ENCODE measurements at places on chromosomes 6 and 20.

- peak; percentile 85 for DNase-seq
Observed at GRCh38 chr6:82419859-82420258, 56.2 kb downstream of the TPBG start.

- DNase-seq = no peak
Observed at GRCh38 chr6:24252280-24252679, 105.6 kb downstream of the DCDC2 start.

DNA sequence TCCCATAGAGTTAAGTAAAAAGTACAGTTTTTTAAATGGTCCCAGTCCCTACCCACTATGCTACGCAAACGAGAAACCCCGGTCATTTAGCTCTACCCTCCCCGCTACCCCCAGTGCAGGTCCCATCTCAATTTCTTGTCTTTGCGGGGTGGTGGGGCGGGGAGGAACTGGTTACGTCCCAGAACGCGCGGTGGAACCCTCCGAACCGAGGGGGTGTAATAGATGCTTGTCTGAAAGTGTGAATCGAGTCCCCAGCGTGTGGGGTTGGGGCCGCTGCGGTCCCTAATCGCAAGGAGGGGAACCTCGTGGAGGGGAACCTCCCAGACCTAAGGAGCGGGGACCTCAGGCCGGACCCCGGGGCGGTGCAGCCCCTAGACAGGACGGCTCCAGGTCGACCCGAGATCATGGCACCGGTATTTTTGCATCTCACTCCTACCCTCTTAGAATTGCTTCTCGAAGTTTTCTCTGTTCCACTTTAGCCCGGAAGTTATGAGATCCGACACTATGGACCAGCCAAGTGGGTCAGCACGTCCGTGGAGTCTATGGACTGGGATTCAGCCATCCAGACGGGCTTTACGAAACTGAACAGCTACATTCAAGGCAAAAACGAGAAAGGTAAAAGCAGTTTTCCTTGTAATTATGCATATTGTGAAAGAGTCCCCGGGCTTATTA, 779 bp downstream of the HEBP2 start:
- DNase-seq = no peak

DNA sequence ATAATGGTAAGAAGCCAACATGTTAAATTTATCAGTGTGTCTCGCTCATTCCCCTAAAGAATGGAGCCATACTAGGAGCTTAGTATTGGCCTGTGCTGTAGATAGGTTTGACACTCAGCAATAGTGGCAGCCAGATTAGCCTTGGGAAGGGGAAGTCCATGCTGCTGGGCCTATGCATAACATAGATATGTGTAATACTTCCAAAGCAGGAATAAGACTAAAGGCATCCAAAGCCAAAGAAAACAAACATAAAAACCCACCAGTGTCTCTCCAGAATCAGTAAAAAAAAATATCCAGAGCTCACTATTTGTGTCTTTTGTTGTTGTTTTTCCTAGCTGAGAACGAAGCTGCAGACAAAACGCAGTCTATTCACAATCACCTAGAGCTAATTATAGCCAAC, 104.2 kb upstream of the STXBP5 start:
- DNase-seq = no peak

DNA sequence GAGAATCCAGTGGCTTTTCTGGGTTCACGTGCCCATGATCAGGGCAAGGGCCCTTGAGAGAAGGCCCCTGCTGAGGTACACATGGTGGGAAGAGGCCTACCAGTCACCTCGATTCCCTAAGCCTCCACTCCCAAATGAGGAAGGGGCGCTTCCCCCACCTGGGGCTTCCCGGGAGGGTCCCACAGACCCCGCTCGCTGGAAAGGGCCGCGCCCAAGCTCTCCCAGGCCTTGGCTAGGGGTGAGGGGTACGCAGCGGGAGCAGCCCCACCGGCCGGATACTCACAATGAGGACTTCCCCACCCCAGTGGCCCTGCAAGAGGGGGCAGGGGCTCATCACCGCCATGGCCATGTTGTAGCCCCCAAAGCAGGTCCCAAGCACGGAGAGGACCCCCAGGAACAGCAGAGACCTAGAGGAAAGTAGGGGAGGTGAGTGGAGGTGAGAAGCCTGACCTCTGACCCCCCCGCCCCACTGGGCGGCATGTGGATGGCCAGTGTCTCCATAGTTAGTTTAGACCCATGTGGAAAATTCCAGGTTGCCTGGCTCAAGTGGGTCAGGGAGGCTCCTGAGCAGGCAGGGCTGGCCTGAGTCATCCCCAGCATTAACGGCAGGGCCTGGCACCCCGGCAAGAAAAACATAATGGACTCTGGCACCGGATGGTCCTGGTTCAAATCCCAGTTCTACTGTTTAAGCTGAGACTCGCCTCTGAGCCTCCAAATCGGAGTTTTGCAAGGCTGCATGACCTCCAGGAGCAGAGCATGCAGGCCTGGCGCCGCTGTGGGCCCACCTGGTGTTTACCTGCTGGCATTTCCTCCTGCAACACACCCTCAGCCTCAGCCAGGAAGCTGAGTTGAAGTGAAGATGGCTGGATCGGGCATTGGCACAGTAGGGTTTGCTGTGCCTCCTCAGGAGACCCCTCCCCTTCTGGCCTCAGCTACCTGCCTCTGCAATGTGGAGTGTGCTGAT, 6.6 kb downstream of the SLC52A3 start:
- DNase-seq = no peak

DNA sequence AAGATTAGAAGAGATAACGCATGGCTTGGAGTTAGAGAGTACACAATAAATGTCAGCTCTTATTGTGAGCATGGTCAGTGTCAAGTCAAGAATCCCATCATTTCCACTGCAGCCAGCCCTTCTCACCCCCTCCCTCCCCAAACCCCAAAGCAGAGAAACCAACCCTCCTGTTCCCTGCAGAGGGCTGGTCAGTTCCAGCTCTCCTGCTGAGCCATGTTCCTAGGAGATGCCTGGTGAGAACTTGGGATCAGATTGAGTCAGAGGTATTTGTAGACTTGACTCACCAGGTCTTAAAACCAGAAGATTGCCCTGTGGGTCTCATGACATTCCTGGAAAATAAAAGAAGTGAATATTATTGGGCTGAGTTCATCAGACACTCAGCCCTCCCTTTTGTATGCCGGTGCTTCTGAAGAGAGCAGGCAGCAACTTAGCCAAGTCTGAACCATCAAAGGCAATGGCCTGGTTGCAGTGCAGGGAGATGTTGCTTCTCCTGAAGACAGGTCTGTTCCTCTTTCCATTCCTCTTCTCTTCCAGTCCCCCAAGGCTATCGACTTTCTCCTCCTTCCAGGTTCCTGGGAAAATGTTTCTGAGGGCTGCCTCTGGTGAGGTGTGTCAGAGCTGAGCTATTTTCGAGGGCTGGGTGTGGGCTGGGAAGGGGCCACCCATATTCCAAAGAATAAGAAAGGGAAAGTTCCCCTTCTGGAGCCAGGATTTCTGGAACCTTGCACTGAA, 278.2 kb upstream of the SUPT3H start:
- DNase-seq = no peak

- no peak for DNase-seq
Observed at GRCh38 chr20:32980131-32980941, 23.9 kb downstream of the SUN5 start.

DNA sequence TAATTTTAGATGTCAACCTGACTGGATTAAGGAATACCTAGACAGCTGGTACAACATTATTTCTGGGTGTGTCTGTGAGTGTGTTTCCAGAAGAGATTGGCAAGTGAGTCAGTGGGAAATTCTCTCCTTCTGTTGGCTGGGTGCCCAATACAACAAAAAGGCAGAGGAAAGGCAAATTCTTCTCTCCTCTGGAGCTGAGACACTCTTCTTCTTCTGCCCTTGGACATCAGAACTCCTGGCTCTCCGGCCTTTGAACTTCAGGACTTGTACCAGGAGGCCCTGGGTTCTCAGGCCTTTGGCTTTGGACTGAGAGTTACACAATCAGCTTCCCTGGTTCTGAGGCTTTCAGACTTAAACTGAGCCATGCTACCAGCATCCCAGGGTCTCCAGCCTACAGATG, 7.8 kb upstream of the BTN3A1 start:
- no peak for DNase-seq

GRCh38 chr20:24670341-24670872, 201.0 kb downstream of the SYNDIG1 start:
- no peak for DNase-seq

DNA sequence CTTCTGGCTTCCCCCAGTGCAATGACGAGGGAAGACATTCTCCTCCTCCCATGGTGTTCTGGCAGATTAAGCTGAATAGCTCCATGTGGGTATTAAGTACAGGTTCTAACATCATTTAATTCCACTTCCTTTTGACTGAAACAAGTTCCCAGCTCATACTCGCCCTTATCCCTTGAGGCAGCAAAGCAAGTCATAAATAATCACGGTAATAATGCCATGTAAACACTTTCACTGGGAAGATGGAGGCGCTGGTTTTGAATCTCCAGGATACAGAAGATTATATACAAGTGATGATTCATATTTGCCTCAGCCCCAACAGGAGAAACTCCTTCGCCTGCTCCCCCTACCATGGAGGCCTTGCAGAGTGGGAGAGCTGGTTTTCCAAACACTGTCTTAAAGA, 141.3 kb downstream of the PXDC1 start:
- no peak for DNase-seq

DNA sequence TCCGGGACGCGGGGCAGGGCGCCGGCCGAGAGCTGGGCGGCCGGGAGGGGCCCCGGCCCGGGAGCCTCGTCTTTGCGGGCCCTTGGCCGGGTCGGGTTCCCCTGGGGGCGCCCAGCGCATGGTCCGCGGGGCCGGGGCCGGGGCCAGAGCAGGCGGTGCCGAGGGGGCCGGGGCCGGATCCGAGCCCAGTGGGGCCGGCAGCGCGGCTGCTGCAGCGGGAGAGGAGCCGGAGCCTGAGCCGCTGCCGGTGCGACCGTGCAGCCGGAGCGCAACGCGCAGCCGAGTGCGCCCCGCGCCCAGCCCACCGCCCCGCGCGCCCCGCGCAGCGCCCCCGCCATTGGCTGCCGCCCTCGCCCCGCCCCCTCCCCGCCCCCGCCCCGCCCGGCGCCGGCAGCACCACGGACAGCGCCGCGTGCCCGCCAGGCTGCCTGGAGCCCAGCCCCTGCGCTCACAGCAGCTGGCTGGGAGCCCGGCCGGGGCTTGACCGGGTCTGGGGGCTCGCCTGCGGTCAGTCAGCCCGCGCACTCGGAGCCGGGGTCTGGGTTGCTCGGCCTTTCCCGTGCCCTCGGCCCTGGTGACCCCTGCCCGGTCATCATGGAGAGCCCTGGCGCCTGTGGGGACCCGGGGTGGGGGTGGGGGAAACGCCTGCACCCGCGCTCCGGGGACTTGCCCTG, at the start of gene HRH3:
TSS of gene HRH3 (minus strand) at position 287 of the 674 bp plus-strand sequence. CDS start 308 bp downstream, outside the sequence.
- no peak for DNase-seq

DNA sequence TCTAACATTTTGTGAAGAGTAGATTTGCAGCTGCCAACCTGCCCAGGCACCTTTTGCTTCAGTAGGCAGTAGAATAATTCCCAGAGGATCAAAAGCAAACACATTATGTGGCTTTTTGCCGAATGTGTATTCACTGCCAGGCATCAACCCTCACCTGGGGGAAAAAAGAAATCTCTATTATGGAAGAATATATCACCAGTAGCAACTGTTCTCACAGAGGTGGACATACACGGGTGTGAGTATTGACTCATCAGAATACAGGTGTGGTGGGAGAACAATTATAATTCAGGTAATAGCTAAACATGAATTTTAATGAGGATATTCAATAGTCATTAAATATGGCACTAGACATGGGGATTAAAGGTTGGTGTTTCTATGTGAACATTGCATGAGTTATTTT, 910.7 kb downstream of the TFAP2A start:
- peak; percentile 57 for DNase-seq

DNA sequence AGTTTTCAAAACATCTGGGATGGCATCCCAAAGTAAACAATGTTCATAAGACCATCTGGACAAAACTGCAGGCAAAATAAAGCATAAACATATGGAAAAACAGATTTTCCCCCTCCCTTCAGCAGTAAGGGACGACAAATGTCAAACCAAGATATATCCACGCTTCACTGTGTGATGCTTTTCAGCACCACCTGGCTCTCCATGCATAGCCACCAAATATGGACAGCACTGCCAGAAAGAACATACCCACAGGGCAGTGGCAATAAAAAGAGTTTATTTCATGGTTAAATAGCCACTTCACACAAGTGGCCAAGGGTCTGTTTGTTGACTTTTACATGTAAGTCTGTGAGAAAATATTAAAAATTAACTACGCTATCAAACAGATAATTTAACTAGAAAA, 23.1 kb downstream of the USP45 start:
- DNase-seq = no peak

DNA sequence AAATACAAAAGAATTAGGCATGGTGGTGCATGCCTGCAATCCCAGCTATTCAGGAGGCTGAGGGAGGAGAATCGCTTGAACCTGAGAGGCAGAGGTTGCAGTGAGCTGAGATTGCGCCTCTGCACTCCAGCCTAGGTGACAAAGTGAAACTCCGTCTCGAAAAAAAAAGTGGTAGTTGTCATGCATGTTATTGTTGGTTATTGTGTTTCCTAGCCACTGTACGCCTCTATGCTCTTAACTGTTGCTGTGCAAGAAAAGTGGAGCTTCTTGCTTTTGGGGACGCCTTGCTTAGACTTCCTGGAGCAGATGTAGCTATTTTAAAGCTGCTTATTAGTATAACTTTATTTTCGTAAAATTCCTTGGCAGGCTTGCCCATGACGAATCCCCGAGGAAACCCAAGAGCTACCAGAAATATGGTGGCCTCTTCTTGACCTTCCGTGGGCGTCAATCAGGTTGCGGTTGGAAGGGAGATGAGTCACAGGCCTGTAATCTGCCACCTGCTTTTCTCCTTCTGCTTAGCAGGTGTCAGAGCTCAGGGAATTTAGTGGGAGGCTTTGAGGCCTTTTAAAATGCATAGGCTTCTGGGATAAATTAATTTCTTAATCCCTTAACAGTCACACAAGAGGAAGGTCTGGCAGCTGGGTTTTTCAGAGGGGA, 17.3 kb downstream of the GABRR2 start:
- DNase-seq = no peak

DNA sequence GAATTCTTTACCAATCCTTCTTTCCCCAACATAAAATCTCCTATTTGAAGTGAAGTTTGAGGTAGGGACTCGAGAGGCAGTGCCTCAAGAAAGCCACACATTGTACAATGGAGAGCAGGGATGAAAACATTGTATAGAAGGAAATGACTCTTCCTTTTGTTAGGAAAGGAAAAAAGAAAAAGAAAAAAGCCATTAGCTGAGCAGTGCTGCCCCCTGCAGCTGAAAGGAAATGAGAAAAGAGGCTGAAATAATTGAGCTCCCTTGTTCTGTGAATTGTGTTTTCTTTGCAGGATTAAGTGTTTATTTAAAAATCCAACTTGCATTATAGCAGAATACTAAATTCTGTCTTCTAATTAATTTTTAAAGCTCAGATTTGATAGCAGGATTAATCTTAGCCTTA, 162.9 kb upstream of the SASH1 start:
- DNase-seq = peak; percentile 2

- no peak for DNase-seq
Observed at GRCh38 chr6:43982084-43982625, 145.1 kb downstream of the MRPL14 start.

GRCh38 chr20:6469695-6470094, 297.8 kb upstream of the BMP2 start:
- no peak for DNase-seq

GRCh38 chr6:137163732-137164318, 9.6 kb downstream of the IL22RA2 start:
- DNase-seq = no peak

DNA sequence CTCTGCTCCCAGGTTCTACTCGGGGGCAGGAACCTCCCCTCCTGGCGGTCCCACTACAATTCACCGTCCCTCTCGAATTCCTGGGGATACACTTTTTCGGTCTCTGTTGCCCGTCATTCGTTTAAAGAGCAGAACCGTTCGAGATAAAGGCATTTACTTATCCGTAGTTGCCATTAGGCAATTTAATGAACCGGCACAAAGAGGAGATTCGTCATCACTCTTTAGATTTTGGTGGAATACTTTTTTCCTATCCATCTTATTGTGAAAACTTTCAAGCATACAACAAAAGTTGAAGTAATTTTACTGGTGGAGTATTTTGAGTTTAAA, 1.2 kb upstream of the CD24 start:
- no peak for DNase-seq
